ENCODE measurements at places on chromosomes 6 and 20.

- DNase-seq: no peak
Observed at GRCh38 chr6:159788276-159788675, 1.1 kb downstream of the TCP1 start.

DNA sequence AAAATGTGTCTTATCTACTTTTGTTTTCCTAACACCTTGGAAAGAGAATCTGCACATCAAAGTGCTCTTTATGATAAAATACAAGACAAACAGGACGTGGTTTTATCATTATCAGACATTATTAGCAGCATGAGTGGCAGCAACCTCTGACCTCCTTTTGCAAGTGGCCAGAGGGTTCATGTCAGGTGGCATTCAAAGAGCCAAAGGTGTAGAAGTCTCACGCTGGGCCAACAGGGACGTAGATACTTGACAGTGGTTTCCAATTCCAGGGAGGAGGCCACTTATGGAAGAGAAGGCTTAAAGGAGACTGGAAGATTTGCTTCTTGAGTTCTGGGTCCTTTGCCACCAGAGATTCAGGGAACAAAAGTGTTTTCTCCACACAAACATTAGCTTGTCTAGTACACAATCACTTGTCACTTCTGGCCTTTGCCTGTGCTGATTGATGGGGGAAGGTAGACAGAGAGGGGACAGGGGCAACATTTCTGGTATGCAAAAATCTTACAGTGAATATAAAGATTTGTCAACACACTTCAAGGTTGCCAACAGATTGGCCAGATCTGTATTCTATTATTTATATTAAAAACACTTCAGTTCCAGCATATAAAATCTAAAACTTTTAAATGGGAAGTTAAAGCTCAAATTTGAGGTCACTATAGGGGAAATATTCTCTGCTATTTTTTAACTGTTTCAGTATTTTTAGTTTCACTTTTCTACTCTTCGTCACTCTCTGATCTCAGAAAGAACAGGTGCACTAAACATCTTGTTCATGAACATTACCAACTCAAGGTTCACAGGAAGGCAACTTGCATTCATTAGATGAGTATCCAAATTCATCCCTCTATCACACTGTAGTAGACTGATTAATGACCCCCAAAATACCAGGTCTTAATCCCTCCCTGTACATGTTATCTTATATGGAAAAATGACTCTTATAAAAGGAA lies 52.1 kb upstream of the FBXO30 start:
- DNase-seq: no peak

DNA sequence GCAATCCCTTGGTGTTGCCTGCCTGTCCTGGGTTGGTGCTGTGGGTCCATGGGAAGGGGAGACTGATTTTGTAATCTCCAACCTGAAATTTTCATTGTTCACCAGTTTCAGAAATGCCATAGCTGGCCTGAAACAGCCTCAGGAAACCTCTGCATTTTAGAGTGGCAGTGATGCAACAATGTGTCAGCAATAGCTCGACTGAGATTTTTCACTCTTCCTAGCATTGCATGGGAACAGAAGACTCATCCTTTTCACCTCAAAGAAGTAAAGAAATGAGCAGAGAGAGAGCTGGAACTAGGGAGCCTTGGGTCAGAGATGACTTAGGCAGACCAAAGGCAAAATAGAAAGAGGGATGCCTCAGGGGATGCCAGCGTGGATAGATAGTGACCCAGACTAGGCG lies 23.7 kb upstream of the TMEM14A start:
- peak; percentile 60 for DNase-seq

GRCh38 chr6:11328613-11329247 lies 96.3 kb upstream of the NEDD9 start:
- DNase-seq: peak; percentile 89

DNA sequence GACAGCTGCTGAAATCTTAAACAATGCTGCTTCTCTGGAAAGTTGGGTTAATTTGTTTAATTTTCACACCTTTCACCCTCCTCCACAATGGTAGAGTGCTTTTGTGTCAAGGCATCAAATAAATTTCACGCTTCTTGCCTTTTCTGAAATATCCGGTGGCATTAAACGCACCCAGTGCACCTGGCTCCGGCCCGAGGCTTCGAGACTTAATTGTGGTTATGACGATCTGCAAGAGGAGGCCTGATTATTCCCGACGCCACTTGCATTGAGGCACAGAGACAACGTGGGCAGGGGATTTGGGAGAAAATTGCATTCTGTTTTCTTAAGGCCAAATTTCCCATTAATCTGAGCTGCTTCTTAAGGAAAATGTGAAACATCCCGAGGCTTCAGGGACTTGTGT lies 152.2 kb downstream of the CDH4 start:
- DNase-seq: no peak

DNA sequence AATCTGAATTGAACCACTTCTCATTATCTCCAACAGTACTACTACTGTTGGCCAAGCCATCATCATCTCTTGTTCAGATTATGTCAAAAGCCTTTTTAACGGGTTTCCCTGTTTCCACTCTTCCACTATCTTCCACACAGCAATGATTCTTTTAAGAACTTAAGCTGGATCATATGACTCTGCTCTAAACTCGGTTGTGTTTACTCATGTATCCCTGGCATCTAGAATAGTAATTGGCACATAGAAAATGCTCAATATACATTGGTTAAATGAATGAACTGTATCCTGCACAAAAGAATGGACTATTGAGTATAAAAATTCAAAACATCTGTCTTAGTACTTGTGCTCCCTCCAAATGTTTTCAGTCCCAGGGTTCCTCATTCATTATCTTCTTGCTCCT lies 2.8 kb upstream of the COX7A2 start:
- no peak for DNase-seq

DNA sequence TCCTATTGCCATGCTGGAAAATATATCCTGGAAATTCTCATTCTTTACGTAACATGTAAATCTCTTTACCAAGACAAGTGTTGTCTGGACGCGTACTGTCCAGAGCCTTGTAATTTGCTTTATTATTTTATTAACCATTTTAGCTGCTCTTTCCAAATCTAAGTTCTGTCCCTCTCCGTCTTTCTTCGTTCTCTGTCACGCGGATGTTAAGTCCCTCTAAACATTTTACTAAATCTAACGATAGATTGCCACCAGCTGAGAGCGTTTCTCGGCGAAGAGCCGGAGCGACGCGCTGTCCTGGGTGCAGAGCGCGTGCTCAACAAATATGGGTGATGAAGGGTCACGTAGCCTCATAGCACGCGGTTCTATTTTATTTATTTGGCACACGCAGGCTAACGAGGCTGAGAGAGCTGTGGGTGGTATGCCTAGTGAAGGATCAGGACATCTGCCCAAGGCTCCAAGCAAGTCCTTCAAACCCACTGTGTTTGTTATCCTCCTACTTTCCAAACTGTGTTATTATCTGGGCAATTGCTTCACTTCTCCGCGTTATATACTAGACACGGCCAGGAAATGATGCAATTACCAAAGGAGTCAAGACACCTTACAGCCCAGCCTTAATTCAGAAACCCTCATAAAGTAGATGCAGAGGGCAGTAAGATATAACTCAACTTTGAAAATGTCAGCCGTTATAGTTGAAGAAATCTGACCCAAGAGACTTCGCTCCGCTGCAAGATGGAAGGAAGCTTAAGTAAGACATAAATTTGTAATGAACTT lies 10.0 kb upstream of the NCOA7 start:
- no peak for DNase-seq

- no peak for DNase-seq
Observed at GRCh38 chr20:16926626-16927430, 178.7 kb downstream of the OTOR start.

GRCh38 chr20:57148263-57148662 lies 118.2 kb downstream of the BMP7 start:
- DNase-seq: no peak

DNA sequence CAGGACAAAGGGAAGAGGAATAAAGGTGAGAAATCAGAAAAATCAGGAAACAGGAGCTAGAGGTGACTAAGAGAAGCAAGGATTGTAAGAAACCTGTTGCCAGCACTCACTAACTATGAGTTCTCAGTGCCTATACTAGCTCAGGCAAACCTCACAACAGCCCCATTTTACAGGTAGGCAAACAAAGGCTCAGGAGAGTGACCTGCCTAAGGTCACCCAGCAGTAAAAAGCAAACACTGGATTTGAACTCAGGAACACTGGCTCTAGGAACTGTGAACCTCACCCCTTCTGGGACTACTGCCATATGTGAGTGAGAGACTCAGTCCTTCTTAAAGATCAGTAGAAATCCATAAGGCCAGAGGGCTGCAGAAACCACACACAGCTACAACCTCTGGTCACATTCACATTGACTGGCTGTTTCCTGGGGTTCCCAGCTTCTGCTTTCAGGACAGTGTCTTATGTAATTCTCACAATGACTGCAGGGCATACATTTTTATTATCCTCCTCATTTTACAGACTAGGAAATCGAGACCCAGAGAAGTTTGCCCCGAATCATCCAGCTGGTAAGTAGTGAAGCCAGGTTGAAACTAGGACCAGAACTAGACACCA lies 80.7 kb upstream of the MAFB start:
- no peak for DNase-seq

- DNase-seq: no peak
Observed at GRCh38 chr20:12289465-12289864, 371.8 kb downstream of the BTBD3 start.

GRCh38 chr6:100103194-100103593 lies 109.2 kb upstream of the MCHR2 start:
- no peak for DNase-seq

- DNase-seq: no peak
Observed at GRCh38 chr6:170307080-170307545, 555 bp downstream of the FAM120B start.

GRCh38 chr6:15358579-15359327 lies 112.9 kb downstream of the JARID2 start:
- no peak for DNase-seq

DNA sequence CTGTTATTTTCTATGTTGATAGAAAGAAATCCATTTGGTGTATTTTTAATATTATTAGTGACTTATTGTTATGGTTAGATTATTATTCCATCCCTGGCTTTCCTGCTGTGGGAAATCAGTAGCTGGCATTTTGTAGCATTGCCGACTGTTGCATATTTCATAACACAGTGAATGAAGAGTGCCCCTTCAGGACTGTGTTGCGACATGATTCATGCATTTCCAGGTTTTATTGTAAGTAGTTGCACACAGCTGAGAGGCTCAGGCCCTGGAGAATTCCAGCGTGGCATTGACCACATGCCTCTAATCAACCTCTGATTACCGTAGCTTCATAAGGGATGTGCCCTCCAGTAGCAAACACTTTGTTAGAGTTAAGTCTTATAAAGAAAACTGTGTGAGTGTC lies 263.9 kb downstream of the FARS2 start:
- DNase-seq: peak; percentile 70

GRCh38 chr6:134619789-134620188 lies 301.9 kb upstream of the SGK1 start:
- peak; percentile 52 for DNase-seq

- peak; percentile 88 for DNase-seq
Observed at GRCh38 chr20:16615199-16615598, 42.0 kb upstream of the KIF16B start.

DNA sequence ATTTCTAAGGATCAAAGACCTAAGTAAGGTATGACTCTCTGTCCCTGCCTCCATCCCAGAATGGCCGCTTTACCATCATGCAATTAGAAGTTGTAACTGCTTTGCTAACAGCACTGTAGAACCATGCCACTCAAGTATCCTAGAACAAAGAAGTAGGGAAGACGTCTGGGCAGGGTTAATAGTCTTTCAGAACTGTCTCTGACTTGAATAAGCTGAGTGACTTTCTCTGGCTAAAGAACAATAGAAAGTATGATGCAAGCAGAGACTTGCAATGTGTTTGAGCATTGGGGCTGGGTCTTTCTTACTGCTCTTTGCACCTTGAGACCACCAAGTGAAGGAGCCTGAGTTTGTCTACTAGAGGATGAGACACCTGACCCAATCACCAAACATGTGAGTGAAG lies 279.6 kb upstream of the JAG1 start:
- no peak for DNase-seq

DNA sequence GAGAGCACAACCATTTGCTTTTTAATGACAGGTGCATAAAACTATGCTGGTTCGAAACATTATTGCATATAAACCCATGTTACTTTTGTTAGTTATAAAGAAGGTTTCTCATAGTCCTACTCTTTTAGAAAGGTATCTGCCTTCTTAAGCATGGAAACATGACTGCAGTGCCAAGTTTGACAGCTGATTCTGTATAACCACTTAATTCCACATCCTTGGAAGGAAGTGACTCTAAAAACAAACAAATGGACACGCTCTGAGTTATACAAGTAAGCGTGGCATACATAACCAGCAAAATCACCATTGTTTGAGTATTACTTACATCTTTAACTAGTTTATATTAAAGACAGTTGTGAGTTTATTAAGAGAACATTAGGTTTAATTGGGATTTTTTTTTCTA lies 125.0 kb upstream of the HDGFL1 start:
- no peak for DNase-seq

DNA sequence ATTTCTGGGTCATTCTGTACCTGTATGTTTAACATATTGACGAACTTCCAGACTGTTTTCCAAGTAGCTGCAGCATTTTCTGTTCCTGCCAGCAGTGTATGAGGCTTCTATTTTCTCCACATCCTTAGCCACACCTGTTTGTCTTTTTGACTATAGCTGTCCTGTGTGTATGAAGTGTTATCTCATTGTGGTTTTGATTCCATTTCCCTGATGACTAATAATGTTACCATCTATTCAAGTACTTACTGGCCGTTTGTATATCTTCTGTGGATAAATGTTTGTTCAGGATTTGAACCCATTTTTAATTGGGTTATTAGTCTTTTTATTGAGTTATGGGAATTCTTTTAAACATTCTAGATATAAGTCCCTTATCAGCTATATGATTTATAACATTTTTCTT lies 95.2 kb downstream of the JAG1 start:
- DNase-seq: peak; percentile 42

GRCh38 chr6:5199702-5200101 lies 61.0 kb downstream of the LYRM4 start:
- DNase-seq: no peak

GRCh38 chr6:86609549-86610388 lies 327.6 kb upstream of the HTR1E start:
- DNase-seq: no peak

GRCh38 chr6:69719602-69720193 lies 77.1 kb downstream of the LMBRD1 start:
- no peak for DNase-seq

- DNase-seq: peak; percentile 62
Observed at GRCh38 chr6:31737991-31738979, 1.5 kb upstream of the MSH5 start.

Data from skeletal muscle cell (primary cell).